Hematopoietic multipotent progenitor cell treated with erythropoietin and hydrocortisone succinate and interleukin-3 and kit ligand, for 4 days (in vitro differentiated cells): ENCODE measurements at places on chromosomes 2 and 18.

DNA sequence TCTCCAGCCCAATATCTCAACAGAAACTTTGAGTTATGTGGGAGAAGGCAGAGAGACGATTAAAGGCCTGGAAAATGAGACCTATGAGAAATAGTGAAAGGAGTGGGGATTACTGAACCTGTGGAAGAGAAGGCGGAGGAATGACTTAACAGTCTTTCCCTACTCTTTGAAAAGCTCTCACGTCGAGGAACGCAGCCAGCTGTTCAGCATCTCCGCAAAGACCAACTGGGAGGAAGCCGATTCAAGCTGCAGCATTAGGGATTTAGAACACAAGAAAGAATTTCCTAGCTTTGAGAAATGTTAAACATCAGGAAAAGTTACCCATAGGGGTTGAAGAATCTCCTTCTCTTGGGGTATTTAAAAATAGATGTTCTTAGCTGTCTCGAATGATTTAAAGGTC is 233.2 kb upstream of the PARD3B start:
- DNase-seq: no peak

DNA sequence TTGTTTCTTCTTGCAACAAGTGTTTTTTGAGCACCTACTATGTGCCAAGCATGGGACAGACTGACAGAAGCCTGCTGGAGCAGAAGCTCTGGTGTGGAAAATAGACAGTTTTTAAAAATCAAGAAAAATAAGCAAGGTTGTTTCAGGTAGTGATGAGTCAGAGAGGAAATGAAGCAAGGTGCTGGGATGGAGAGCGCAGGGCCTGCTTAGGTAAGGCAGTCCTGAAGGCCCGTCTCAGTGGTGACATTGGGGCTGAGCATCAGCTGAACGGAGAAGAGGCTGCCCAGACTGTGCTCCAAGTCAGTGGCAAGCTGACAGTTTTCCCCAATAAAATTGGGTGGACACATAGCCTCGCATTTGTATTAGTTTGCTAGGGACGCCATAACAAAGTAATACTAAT is 263.6 kb downstream of the SS18 start:
- no peak for DNase-seq

DNA sequence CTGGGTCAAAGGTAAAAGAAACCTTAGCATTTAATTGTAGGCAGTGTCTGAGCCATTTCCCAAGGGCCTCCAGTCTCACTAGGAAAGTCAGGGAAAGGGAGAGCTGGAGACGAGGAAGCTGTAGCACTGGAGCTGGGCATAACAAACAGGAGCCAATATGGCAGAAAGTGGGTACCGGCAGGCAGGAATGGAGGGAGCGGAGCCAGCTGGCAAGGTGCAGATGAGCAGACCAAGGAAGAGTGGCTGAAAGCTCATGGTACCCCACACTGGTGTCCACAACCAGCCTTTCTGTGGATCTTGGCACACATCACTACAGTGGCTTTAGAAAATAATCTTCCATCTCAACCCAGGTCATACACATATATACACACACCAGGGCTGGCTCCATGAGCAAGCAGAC is 40.0 kb downstream of the ANKRD44 start:
- no peak for DNase-seq

GRCh38 chr2:135791418-135792190 is 45.4 kb downstream of the LCT start:
- no peak for DNase-seq

DNA sequence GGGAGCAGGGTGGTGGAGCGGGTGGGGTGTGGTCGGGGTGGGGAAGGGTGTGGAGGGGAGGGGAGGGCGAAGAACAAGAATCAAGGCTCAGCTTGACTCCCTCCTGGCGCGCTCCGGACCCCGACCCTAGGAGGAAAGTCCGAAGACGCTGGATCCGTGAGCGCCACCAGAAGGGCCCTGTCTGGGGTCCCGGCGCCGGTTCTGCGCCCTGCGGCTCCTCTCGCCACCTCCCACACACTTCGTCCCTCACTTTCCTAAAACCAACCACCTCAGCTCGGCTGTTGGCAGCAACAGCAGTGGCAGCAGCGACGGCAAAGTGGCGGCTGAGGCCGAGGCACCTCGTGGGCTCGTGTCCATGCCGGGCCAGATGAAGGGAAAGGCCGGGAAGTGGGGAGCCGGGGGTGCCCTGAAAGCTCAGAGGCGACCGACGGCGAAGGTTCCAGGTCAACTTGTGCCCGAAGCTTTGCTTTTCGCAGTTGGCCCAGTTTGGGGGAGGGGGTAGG is 2.1 kb downstream of the KLHL14 start:
- no peak for DNase-seq

DNA sequence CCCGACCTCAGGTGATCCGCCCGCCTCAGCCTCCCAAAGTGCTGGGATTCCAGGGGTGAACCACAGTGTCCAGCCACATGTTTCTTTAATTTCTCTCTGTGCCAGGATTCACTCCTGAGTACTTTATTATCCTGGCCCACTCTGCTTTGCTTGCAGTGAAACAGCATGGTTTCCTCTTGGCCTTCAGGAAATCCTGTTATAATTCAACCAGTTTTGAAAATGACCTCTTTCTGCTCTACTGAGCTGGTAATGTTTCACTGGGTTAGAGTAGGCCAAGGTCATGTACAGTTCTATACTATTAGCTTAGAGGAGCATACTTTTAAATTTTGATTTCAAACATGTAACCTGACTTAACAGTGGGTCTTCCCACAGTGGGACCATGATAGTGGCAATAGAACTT is 90.6 kb upstream of the PELI1 start:
- no peak for DNase-seq

DNA sequence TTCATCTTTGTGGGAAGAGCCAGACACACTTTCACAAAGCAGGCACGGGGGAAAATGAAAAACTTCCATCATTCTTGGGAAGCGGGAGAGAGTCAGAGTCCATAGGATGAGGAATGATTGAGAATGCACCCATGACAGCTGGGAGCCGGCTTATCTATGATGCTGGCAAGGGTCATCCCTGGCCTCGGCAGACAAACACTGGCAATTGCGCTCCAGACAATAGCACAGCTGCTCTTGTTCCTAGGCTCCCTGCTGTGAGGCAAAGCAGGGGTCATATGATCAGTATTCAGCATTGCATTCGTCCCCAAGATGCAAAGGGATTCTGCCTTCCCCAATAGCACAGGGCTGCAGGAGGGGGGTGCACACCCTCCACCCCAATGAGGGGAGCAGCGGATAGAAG is 33.0 kb downstream of the CYRIA start:
- DNase-seq: no peak

DNA sequence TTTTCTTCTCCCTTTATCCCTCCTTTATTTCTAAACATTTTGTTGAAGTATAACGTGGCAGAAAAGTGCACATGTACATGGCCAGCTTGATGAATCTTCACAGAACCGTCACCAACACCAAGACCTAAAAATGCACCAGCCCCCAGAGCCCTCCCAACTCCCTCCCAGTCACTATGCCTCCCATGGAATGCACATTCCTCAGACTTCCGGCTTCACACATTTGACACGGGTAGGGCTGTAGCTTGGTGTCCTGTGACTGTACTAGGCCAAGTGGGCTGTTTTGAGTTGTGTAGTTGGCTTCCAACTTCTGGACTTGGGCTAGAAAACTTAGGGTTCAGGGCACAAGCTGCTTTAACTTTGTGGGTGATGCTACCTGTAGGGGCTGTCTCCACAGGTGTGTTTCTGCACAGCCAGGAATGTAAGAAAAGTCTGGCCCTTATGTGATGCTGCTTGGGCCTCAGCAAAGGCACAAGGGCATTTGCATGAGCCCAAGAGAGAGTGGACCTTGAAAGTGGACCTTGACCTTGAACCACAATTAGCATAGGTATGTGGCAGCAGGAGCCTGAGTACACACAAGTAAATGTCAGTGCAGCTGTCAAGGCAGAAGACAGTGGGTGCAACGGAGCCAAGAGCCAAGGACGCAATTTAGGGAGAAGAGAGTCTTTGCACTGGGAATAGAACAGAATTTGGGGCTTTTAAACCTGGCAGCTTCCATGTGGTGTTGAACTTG is 78.4 kb downstream of the SEPTIN10 start:
- no peak for DNase-seq

GRCh38 chr2:51717312-51717711 is 685.4 kb upstream of the NRXN1 start:
- DNase-seq: no peak

- DNase-seq: no peak
Measured at GRCh38 chr2:227881866-227882517, 10.6 kb downstream of the DAW1 start.

DNA sequence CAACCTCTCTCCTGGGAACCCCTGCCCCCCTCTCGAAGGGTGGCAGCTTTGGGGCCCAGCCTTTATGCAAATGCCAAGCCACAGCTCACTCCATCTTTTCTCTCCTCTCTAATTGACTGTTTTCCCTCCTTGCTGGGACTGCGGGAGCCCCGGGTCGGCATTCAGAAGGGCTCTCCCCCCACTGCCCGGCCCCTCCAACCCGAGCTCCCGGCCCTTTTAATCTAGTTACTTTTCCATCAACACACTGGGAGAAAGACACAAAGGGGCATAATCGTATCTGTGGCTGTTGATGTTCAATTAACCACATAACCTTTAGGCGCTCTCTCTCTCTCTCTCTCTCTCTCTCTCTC is 95.4 kb downstream of the INHBB start:
- no peak for DNase-seq
